ENCODE measurements at places on chromosomes 1 and 21.

GRCh38 chr1:74779750-74780149 is 46.8 kb downstream of the TYW3 start:
- no peak for DNase-seq

DNA sequence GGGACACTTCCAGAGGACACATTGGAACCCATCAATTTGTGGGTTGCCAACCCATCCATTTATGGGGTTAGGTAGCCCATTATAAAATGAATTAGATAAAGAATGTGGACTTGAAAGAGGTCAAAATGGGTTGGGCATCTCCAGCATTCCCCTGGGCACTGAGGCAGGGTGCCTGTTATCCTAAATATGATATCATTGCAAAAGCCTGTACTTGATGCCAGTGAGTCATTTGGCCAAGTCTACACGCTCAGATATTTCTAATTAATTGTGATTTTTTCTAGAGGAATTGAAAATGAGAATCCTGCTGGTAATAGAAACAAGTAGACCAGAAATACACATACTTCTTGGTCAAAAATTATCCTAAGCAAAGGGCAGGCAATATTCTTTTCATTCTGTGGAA is 21.9 kb upstream of the NBL1 start:
- no peak for DNase-seq

- DNase-seq: no peak
These were observed 42.0 kb upstream of the CD34 start for GRCh38 chr1:207952617-207953542.

DNA sequence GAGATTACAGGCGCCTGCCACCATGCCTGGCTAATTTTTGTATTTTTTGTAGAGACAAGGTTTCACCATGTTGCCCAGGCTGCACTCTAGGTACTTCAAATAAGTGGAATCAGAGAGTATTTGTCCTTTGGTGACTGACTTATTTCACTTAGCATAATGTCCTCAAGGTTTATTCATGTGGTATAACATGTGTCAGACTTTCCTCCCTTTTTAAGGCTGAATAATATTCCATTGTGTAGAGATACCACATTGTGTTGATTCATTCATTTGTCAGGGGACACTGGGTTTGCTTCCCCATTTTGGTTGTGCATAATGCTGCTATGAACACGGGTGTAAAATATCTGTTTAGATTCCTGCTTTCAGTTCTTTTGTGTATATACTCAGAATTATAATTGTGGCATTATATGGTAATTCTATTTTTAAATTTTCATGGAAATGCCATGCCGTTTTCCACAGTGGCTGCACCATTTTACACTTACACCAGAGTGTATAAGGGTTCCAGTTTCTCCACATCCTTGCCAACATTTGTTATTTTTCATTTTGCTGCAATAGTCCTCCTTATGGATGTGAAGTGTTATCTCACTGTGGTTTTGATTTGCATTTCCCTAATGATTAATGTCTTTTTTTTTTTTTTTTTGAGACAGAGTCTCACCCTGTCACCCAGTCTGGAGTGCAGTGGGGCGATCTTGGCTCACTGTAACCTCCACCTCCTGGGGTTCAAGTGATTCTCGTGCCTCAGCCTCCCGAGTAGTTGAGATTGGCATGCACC is 35.1 kb downstream of the IL6R start:
- no peak for DNase-seq

GRCh38 chr1:20429296-20429695 is 56.7 kb downstream of the CAMK2N1 start:
- DNase-seq: no peak

- no peak for DNase-seq
These were observed 109.2 kb upstream of the RUNX3 start for GRCh38 chr1:25039229-25039628.

DNA sequence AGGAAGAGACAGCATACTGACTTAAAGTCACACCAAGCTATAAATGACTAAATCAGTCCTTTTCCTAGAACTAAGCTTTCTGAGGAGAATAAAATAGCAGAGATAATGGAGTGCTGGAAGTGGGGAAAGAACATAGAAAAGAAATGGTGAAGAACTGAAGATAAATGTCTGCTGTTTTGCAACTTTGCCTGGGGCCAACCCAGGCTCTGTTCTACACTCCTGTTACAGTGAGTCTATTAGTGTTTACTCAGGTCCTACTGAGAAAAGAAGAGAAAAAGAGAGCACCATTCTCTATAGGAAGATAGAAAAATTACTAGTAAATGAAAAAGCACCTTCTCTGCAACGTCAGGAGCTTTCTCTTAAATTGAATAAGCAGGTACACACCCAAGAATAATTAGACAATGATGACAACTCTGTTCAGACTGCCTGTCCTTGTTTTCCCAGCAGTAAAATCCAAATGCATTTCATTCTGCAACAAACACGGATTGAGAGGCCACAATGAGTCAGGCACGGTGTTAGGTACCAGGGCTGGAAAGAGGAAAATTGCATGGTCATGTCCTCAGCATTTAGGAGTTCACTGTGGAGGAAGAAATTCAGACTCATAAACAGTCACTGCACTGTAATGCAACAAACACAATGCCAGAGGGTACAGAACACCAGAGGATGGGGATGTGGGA is 139.4 kb upstream of the CAMK1G start:
- no peak for DNase-seq

DNA sequence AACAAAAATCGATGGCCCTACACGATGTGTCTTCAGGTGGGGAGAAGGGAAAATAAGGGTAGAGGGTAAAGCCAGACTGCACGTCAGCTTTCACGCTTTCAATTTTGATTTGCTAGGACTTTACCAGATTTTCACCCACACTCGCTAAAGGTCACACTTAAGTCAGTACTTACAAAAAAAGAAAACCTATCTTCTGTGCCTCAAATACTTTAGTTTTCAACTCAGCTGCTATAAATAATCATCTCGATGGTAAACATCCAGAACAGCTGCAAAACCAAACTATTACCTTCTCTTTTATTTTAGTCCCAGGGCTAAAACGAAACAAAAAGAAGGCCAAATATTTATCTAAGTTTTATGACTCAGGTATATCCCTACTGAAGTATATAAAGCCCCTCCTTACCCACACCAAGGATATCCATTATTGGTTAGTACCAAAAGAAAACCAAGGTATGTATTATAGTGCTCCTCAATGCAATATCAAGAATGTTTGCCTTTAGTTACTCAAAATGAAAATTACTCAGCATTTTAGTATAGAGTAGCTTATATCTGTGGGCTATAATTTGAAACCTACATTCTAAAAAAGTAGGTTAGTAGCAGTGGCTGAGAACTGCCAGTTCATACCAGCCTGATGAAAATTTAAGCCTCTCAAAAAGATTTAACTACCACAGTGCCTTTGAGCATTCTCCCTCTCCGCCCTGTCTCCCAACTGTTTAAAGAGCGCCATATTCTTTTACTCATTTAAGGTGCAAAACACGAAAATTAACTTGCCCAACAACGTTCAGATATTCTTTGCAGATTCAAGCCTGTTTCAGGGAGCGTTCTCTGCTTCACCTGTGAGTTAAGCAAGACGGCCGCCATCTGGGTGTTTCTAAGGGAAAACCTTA is 1.5 kb downstream of the CSDE1 start:
- no peak for DNase-seq

DNA sequence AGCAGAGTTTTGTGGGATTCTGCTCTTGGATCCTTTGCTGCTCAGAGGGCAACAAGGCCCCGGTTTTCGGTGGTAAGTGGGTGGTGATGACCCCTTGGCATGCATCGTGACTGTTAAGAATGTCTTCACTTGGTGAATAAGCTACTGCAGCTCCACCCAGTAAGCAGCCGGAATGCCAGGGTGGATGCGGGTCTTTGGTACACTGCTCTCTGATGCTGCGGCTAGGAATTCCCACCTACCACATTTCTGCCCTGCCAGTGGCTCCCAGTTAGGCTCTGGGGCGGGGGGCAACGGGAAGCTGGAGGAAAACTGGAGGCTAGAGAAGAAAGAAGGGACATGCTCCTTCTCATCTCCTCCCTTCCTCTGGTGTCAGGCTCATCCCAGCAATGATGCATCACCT is 180.4 kb upstream of the GALNT2 start:
- no peak for DNase-seq

GRCh38 chr1:9596415-9597123 is 7.9 kb downstream of the TMEM201 start:
- DNase-seq: no peak

- DNase-seq: no peak
These were observed 13.5 kb downstream of the RUNX1 start for GRCh38 chr21:35035581-35035980.

DNA sequence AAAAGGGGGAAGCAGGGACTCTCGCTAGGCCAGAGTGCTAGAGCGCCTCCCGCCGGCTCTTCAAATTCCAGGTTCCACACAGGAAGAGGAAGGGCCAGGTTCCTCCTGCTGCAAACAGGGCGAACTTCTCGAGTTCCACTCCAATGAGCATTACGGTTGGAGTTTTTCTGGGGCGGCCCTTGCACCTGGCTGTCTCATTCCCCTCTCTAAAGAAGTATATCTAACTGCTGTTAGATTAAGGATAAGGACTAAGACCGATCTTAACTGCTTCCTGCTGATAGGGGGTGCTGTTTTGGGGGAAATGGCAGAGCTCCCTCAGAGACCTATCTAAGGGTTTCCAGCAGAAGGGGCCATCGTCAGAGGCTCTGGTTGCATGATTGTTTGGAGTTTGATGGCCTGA is 138.0 kb downstream of the RABGAP1L start:
- DNase-seq: no peak

DNA sequence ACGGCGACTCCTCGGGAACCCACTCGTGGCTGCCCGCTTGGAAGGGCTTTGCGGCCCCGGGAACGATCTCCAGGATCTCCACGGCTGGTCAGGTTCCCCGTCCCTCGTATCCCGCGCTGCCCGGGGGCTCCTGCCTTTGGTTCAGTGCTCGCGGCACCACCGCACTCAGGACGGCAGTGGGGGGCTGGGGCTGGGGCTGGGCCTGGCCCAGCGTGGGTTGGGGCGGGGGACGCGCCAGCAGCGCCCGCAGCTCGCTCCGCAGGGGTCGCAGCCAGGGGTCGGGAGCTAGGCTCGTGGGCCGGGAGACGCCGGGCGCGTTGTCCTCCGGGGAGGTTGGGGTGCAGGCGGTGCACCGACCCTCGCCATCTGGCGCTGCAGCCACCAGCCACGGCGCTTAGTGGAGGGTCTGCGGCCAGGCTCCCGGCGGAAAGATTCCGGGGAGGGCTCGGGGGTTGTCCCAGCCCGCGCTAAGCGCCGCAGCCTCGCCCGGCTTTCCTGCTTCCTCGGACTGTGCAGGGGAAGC is 8.9 kb downstream of the SIM2 start:
- DNase-seq: peak; percentile 32

GRCh38 chr21:45509566-45510465 is 32.4 kb downstream of the SLC19A1 start:
- peak; percentile 25 for DNase-seq

DNA sequence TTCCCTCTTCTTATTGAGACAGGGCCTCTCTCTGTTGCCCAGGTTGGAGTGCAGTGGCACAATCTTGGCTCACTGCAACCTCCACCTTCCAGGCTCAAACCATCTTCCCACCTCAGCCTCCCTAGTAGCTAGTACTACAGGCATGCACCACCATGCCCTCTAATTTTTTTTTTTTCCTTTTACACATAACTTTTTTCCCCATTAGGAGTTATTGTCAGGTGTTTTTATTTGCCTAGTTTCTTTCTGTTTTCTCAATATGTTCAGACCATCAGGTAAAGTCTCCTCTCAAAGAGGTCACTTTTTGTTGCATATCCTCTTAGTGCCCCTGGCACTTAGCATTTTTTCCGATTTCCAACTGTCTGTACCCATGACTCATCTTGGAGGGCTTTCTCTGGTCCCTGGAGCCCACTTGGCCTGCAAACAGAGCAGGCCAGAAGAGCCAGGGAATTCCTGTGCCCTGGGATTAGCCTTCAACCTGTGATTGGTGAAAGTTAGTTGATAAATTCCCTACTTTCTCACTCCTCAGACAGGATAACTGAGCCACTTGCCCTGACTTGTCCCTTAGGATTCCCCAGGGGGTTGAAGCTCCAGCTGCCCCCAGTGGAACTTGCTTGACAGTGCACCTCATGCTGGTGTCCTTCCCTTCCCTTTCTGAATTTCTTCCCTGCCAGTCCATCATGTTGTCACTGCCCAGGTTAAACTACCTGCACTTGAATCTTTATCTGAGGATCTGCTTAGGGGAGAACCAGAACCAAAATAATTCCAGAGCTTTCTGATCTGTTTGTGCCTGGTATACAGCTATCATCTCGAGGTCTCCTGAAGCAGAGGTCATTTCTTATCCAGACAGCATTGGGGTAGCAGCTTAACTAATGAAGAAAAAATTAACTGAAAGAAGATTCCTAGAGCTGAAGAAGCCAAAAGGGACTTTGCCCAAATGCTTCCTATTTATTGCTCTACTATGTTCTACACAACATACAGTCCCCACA is 2.4 kb downstream of the NTPCR start:
- DNase-seq: peak; percentile 63

DNA sequence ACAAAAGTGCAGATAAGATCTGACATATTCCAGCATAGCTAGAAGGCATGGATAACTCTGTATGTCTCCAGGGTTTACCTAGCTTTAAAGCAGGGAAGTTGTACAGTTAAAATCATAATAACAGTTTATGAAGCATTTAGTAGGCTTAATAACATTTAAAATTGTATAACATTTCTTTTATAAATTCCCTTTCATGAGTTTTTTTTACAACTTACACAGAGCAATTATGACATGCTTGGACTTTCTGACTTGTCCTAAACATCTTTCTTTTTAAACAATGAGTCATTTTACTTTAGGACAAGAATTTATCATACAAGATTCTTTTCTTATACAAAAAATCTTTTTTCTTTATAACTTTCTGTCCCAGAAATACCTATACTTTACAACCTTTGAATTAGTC is 408.5 kb upstream of the NEGR1 start:
- DNase-seq: no peak

DNA sequence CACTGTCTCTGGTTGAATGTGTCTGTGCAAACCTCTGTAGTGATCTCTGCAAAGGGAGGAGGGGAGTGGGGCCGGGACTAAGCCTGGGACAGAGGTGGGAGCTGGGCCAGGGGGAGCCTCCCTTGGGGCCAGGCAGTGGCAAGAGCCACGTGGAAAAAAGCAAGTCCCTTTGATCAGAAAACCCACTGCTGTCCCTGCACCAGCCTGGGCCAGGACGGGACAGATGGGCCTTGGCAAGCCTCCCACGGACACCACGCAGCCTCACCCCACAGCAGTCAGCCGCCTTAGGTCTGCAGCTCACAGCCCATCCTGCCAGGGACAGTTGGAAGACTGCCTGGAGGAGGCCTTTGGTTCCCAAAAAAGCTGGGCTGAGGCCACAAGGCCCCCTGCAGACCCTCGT is 11.7 kb upstream of the TRAPPC10 start:
- no peak for DNase-seq

DNA sequence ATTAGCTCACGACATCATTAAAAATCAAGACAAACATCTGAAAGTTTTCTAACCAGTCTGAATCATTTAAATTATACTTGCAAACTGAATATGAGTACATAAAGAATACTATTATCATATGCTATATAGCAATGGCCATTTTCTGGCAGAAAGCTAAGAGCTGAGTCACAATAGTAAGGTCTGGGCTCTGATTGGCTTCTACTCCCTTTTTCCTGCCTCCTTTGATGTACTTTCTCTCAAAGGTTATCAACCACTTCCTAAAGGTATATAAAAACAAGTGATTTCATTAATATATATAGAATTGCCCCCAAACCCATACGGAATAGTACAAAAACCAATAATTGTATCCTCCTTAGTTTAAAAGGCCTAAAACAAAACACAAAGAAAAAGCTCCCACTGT is 7.0 kb downstream of the KCNA3 start:
- DNase-seq: no peak

- DNase-seq: no peak
These were observed 65.7 kb downstream of the GADD45A start for GRCh38 chr1:67750691-67751054.

Data from glutamatergic neuron (in vitro differentiated cells).